Cortex of kidney (tissue), 1 donor: ENCODE measurements at places on chromosomes 11 and 22.

GRCh38 chr11:99148352-99148751 lies 127.6 kb downstream of the CNTN5 start:
- DNase-seq = no peak

DNA sequence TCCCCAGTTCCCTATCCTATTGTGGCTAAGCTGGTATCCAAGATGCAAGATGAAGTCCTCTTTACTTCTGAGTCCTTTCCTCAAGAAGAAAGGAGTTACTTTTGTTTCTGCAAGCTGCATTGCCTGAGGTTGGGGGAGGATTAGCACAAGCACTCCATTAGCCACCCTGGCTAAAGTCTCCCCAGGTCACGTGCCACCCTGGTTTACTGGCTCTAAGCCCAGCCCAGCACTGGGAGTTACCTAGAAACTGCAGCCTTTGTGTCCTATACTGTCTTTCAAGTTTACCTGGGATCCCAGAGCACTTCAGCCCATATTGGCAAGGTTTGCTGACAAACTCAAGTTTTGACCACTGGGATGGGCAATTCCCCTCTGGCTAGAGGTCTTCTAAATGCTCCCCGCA lies 78.4 kb upstream of the DBX1 start:
- DNase-seq = no peak

GRCh38 chr22:38653741-38654140 lies 2.5 kb downstream of the FAM227A start:
- no peak for DNase-seq

- DNase-seq = no peak
Measured at GRCh38 chr11:88146106-88146505, 29.1 kb downstream of the RAB38 start.

DNA sequence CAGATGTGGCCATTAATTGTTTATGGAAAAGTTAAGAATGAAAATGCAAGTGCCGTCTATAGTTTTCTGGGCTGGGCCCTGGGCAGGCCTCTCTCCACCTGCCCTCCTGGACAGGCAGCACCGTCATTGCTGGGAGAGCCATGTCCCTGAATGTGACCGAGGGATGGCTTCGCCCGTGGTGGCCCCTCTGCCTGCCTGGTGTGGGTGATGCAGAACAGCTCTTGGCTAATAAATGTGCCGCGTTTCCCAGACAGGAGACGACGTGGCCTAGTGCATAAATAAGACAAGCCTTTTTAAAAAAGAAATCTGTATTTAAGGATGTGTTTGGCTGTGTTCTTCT lies 407.3 kb downstream of the TBC1D22A start:
- DNase-seq = no peak

DNA sequence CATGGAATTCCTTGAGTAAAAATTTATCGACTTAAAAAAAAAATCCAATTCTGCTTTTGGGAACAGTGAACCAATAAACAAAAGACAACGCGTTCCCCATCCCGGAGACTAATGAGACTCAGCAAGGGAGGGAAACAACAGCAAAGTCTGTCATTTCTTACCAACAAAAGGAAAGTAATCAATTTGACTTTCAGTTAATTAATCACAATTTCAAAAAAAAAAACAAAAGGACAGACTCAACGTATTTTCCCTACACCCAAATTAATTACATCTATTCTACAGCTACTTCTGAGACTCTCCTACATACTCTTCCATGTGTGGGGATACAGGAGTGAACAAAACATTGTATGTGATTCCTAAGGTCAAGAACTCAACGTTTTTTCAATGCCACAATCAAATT lies 1.9 kb downstream of the RDX start:
- no peak for DNase-seq

GRCh38 chr11:71428861-71429435 lies 19.2 kb downstream of the DHCR7 start:
- DNase-seq = no peak

DNA sequence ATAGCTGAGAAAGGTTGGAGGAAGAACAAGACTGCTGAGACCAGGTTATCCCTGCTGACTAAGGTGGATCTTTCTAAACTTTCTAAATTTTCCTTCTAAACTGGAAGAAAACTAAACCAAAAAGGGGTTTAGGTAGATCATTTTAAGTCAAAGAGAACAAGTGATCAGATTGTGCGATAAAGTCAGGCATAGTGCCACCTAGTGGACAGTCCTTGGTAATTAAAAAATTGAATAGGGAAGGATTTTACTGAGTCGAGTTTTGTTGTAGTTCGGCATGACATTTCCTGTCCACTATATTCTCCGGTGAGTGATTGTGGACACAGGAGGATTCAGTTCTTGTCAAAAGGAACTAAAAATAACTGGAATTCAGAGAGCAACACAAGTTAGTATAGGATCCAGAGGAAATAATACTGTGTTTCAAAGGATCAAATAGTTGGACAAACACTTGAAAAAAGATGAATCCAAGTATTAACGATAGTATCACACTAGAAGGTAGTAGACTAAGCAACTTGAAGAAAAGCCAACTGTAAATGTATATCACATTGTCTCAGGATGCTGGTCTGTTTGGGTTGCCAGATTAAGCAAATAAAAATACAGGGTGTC lies 1236.4 kb downstream of the FAM181B start:
- DNase-seq = no peak

DNA sequence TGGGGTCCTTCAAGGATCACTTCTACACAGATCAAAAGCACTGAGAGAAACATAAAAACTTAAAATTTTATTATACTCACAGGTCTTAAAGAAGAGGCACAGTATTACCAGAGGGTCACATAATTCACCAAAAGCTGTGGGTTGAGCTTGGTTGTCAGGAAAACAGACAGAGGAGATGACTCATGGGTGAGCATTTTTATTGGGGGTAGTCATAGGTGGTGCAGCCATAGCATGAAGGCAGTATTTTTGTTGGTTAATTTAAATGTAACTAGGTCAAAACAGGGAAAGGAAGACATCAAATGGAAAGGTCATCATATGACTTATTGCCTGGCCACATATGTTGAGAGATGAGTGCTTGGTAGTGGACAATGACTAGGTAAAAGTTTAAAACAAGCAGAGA lies 24.2 kb downstream of the OR5B17 start:
- no peak for DNase-seq

- DNase-seq = no peak
Measured at GRCh38 chr22:41481131-41481830, 12.4 kb downstream of the ACO2 start.

DNA sequence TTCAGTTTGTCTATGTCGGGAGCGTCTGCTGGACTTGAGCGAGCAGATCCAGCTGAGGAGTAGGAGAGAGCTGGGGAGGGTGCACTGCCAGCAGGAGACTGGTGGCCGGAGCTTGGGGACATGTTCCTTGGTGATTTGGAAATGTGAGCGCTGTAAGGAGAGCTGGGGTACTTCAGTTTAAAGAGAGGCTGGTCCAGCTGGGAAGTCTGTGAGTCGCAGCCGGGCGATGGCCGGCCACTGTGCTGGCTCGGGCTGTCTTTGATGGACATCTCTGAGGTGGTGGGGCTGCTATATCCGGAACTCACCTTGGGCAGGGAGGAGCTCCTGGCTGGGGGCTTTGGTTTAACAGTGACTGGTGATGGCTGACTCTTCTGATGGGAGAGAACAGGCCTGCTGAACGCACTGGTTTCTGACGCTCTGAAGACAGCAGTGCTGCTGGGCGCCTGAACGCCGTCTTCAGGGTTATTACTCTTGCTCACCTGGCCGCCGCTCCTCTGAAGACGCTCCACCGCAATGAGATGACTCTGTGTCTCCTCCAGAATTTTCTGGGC lies 63.6 kb upstream of the PITPNB start:
- no peak for DNase-seq

GRCh38 chr11:35106595-35106994 lies 32.4 kb upstream of the CD44 start:
- DNase-seq = no peak

DNA sequence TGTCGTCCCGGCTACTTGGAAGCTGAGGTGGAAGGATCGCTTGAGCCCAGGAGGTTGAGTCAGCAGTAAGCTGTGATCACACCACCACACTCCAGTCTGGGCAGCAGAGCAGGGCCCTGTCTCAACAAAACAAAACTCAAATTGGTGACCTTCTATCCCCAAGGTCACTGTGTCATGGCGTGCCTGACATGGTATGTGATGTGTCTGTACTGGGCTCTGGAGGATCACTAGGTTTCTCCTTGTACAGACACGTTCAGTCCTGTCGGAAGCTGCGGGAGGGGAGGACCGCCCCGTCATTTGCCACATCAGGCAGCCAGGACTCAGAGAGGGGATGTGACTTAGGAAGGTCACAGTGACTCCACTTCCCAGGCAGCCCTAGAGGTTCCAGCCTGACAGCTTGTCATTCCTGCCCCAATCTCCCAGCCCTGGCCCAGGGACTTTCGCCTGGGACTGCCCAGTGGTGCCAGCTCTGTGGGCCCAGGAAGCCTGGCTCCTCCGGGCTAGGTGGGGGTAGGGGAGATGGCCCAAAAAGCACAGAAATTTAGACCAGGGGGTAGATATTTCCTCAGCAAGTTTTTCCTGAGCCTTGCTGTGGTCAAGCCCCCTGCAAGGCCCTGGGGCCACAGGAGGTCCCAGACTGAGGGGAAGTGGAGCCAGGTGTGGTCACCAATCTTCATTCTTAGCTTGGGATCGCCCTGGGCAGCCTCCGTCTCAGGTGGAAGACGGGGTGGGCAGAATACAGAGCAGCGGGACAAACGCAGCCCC lies 53.2 kb downstream of the TRIOBP start:
- DNase-seq = no peak

DNA sequence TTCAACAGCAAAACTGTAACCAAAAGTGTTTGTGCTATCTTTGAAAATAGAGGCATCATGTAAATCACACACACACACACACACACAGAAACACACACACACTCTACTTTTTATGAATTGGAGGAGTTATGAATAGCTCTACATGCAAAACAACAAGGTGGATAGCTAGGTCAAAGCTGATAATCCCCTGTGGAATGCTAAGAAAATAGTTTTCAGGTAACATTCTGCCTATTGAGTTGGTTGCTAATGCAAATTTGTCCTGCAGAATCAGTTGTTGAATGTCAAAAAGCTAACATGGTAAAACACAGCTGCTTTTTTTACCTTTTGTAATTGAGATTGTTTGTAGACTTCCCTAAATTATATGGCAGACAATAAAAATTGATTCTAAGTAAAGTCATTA lies 1658.4 kb upstream of the RAG2 start:
- no peak for DNase-seq

DNA sequence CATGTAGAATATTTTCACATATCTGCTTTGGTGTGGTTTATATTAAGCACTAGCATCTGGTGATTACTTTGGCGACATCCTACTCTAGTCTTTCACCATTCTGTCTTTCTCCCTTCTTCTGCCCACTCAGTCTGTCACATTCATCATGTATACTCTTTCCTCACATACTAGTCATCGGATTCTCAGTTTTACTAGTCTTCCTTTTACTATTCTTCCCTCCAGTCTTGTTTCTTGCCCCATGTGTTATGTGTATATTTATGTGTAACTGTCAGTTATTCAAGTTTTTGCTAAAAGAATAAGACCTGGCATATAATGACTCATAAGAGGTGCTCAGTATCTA lies 4.6 kb upstream of the DIXDC1 start:
- no peak for DNase-seq

DNA sequence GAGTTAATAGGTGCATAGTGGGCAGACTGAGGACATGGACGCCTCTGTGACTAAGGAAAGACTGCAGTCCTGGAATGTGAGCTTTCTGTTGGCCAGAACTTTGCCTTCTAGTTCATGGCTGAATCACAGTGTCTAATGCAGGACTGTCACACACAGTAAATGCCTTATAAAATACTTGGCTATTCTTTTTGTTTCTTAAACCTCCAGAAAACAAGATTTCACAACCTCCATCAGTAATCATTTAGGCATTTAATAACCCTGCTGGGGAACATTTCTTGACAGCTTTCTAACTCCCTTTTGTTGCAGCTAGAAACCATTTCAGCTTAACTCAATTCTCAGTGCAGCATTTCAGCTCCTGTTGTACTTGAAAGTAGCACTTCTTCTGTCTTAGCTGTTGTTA lies 335.8 kb upstream of the DDI1 start:
- no peak for DNase-seq

DNA sequence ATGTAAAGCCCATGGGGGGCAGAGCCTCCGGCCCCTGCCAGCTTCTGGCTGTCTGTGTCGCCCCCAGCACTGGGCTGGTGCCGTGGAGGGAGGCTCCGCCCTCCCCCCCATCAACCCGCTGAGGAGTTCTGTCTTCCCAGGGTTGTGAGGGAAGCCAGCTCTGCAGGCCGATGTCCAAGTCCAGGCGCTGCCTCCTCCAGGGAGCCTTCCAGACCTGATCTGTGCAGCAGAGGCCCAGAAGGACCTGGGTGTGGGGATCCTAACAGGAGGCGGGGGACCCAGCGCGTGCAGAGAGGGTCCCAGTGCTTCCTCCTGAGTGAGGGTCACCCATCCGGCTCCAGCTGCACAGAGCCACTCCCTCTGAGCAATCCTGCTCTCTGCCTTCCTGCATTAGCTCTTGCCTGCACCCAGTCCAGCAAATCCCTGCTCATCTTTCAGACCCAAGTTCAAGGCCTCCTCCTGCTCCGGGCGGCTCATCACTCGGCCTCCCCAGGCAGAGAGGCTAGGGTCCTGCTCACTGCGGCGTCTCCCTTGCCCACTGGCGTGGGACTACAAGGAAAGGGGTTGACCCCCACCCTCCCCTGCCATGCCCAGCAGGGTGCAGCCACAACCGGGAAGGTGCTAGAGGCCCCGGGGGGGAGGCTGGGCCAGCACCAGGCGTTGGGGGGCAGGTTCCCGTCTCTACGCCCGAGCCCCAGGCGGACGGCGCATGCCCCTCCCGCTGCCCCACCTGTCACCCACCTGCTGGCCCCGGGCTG lies 16.4 kb downstream of the PRR33 start:
- DNase-seq = no peak

DNA sequence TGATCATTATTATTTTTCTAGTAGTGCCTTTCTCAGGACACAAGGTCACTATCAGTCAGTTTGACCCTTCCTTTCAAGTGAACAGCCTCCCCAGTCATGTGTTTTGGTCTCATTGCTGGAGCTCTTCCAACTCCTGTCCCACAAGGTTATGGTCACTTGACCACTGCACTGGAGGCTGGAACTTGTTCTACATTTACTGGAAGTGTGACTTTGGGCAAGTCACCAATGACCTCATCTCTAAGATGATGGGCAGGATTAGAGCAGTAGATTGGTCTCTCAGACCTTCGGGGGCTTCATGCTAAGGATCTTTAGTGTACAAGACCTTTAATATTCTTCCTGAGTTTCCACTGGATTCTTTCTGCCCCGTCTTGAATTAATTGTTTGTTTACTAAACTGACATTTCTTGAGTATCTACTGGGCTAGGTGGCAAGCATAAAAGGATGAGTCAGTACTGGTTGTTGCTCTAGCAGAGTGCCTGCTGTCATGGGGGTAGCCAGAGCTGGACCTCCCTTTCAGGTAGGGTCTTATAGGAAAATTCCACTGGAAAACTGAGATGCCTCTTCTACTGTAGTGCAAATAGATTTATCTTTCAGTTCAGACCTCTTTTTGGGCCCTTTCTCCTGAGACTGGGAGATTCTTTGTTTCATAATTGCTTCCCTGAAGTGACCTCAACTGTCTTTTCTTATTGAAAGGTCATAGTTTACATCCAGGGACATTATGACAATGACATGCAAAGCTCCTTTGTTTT lies 106.8 kb downstream of the GRAMD1B start:
- no peak for DNase-seq

GRCh38 chr11:130237282-130238006 lies 77.3 kb downstream of the ZBTB44 start:
- DNase-seq = no peak
